ENCODE measurements at places on chromosomes 5 and 9.

DNA sequence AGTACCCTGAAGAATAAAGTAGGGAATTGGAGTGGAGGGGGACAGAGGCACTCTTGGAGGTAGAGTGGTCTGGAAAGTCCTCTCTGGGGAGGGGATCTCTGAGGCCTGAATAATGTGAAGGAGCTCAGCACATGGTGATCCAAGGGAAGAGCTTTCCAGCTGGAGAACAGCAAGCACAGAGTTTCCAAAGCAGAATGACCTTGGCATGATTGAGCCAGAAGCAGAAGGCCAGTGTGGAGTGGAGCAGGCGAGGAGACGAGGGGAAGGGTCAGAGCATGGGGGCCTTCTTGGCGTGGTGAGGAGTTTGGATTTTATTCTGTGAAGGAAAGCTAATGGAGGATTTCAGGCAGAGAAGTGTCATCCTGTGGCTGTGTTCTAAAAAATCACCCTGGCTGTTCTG, 8.3 kb downstream of the PCBD2 start:
- DNase-seq = no peak

DNA sequence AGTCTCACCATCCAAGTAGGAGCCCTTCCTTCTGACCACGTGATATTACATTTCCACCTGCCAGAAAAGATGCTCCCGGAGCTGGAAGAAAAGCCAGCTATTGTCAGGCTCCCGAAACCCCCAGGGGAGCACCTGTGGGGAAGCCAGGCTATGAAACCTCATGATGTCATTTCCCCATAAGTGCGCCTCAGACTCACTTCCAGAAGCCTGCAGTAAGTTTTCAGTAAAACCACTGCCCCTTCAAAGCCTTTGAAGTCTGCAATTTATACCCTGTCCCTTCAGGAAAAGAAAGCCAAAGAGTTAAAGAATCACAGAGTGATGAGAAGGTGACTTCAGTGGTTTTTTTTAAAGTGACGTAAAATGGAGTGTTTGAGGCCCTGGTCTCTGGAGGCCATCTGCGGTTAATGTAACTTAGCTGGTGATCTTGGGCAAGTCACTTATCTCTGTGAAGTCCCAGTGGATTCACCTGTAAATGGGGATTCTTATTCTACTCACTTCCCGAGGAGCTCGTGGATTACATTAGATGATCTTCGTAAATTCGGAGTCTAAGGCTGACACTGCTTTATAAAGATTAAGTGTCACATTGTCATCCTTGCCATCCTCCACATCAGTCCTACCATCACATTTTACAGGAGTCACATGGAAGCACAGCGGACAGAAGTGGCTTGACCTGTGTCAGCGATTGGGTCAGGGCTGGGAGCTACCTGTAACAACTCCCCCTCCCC, 2.6 kb upstream of the SEMA6A start:
- DNase-seq = no peak

GRCh38 chr9:105690742-105691141, 3.6 kb upstream of the TMEM38B start:
- DNase-seq = no peak

GRCh38 chr5:39466846-39467245, 42.1 kb upstream of the DAB2 start:
- no peak for DNase-seq

Data from HS-27A (cell line).